ENCODE measurements at places on chromosomes 5 and 9.

DNA sequence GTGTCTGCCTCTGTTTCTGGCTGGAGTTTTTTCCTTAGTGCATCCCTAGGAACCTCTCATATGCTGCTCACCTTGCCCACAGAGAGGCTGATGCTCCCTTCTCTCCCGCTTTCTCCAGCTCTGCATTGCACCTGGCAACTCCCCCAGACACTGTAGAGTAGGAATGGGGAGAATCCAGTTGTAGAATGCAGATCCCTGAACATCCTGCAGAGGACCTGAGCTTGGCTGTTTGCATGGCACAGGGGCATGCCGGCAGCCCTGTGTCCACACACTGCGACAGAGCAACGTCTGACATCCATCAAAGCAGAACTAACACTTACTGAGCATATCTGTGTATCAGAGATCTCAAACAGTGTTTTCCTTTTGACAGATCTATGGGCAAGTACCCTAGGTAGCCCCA, 19.9 kb downstream of the IDNK start:
- DNase-seq = no peak

DNA sequence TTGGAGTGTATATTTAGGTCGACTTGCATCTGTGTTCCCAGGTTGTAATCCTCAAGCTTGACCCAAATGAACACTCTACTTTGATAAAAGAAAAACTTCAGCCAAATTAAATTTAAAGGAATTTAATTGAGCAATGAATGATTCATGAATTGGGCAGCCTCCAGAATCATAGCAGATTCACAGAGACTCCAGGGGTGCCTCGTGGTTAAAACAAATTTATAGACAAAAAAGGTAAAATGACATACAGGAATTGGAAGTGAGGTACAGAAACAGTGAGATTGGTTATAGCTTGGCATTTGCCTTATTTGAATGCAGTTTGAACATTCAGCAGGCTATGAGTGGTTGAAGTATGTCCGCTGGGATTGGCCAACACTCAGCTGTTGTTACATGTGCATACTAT, 21.6 kb upstream of the SPATA31D4 start:
- no peak for DNase-seq

- no peak for DNase-seq
Observed at GRCh38 chr9:18393340-18394130, 80.4 kb upstream of the ADAMTSL1 start.

DNA sequence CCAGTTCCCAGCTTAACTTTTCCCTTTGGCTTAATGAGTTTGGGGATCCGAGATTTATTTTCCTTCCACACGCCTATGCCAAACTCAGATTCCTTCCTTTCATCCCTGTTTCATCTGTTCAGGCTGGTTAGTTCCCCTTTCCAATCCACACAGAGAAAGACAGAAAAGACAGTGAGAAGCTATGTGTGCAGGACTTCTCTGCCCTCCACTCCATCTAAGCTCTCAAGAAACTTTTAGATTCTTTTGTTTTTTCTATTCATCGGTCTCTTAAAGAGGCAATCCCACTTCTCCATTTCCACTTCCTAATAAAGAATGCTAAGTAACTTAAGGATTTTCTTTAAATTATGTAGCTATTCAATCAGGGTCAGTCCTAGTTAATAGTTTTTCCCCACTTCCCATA, 11.2 kb downstream of the ITGA1 start:
- DNase-seq = no peak

GRCh38 chr5:11222169-11222568, 461.1 kb upstream of the DAP start:
- DNase-seq = peak; percentile 25

- DNase-seq = no peak
Observed at GRCh38 chr5:79130781-79131180, 19.2 kb downstream of the BHMT start.

DNA sequence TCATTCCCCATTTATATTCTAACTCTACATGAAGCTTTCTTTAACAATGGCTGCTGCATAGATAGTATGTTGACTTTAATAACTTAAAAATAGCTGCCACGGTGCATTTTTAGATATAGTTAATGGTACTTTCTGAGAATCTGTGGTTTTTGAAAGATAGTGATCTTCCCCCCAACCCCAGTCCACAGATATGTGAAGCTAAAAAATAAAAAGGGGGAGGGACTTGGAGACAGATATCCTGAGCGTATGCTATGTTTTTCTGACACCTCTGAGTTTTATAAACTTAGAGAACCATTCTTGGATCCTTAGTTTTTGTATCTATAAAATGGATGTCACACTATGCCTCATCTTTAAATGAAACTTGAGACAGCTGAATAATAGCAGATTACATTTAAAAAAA, 120.5 kb downstream of the SNX18 start:
- peak; percentile 44 for DNase-seq

- DNase-seq = no peak
Observed at GRCh38 chr5:71738662-71739361, 19.7 kb downstream of the CARTPT start.

GRCh38 chr9:134439368-134439784, 113.1 kb downstream of the RXRA start:
- no peak for DNase-seq

DNA sequence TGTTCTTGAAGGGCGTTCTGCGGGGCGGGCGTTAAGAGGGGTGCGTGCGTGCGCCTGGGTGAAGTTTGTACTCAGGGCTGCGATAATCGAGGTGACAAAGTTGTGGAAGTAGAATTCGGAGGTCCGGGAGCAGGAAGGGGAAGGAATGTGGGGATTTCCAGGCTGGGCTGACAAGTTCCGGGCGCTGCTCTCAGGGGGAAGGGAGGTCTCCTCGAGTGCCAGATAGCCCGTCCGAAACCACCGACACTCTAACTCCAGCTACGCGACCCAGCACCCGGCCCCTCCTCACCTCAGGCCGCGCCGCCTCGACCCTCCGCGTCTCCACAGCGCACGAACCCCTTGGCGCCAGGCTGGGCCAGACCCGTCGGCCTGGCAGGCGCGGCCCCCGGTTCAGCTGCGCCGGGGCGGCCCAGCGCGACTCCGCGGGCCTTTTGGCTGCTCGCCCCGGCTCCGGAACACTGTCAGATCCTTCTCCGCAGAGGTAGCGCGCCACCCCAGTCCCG, at the start of gene IL6ST:
IL6ST (minus strand) TSS at position 469 of the 503 bp plus-strand sequence. CDS start 18,685 bp downstream, outside the sequence.
- DNase-seq = no peak

GRCh38 chr5:142841511-142842265, 71.5 kb downstream of the ARHGAP26 start:
- DNase-seq = no peak

GRCh38 chr5:175344331-175345195, 99.4 kb downstream of the DRD1 start:
- DNase-seq = no peak

- no peak for DNase-seq
Observed at GRCh38 chr5:128199611-128200010, 116.0 kb downstream of the SLC12A2 start.

DNA sequence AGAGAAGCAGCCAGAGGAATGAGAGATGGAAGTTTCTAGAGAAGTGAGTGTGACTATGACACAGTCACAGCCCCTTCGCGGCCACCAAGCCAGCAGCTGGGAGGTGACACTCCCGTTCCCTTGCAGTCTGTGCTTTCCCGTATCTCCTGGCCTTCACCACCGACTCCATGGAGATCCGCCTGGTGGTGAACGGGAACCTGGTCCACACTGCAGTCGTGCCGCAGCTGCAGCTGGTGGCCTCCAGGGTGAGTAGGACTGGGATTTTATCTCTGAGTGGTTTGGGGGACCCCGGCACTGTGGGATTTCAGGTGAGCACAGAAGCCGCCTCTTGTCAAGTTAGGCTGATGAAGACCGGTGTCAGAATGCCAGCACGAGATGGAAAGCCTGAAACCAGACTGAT, 12.1 kb upstream of the SLC2A8 start:
- DNase-seq = no peak

DNA sequence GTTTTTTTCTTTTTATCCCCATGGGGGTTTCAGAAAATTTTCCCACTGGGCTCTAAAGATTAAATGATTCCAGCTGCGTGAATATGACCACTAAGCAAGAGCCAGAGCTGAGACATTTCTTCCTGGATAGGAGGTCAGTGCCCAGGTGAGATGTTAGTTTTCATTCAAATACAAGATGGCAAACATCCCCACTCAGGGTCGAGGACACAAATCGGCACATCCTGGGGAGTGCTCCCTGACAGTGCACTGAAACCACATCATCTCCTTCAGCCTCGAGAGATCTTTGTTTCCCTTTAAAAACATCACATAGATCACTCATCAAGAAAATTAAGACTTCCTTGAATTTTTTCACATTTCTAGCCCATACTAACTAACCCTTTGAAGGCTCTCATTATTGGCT, 273.2 kb upstream of the PANK3 start:
- no peak for DNase-seq

DNA sequence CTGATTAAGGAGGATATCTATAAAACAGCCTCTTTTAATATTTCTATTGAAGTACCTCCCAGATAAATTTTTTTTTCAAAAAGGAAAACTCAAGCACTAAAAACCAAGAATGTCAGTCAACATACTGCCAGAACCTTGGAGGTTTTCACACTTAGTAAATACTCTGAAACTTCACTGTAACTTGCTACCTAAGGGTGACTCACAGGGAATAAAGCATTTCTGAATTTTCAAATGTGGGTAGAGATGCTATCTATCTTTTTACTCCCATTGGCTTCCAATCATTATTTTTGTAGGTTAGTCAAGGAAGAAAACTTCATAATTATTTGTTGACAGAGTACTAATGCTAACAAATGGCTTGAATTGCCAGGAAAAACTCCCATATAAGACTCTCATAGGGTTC, 46.1 kb downstream of the SLC25A46 start:
- no peak for DNase-seq

GRCh38 chr5:122126177-122126755, 3.1 kb upstream of the ZNF474 start:
- no peak for DNase-seq
